ENCODE measurements at places on chromosomes 16 and 17.

DNA sequence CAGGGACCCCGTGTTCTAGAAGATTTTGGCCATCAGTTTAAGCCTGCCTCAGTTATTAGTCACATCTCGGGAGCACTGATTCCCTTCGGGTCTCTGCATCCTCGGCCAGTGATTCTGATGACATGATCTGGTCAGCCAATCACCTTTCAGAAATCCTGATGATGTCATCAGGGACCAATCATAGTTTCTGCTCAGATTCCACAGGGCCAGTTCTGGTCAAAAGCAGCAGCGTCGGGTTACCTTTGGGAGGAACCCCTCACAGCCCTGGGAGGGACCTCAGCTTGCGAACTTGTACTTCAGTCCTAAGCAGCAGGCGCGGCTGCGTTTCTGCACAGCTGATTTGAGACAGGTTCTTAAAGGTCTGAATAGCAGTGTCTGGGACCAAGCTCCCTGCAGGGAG, 13.9 kb downstream of the KDM8 start:
- H3K27me3 ChIP-seq, result no peaks in the 10 kb centered on the region
- H3K27ac ChIP-seq, result no peak overlapping the region
- peaks cover 15% of the 10 kb centered on the region for H3K36me3 ChIP-seq
- DNase-seq, result no peak

DNA sequence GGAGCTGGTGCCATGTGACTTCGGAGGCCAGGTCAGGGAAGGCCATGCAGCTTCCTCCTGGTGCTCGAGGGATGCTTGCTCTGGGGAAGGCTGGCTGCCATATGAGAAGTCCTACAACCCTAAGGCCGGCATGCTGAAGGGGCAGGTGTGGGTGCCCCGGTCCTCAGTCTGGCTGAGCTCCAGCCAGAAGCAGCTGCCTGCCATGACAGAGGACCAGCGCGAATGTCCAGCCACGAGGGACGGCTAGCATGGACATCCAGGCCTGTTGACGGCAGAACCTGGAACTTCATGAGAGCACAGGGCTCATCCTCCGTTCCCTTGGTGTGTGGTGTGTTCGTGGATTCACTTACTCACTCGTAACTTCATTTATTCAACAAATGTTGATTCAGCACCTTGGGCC, 140.6 kb downstream of the IRF8 start:
- no peak overlapping the region for H3K27ac ChIP-seq
- no peak for DNase-seq
- no peaks in the 10 kb centered on the region for H3K27me3 ChIP-seq
- H3K4me3 ChIP-seq, result no peak overlapping the region
- no peaks in the 10 kb centered on the region for H3K4me1 ChIP-seq

DNA sequence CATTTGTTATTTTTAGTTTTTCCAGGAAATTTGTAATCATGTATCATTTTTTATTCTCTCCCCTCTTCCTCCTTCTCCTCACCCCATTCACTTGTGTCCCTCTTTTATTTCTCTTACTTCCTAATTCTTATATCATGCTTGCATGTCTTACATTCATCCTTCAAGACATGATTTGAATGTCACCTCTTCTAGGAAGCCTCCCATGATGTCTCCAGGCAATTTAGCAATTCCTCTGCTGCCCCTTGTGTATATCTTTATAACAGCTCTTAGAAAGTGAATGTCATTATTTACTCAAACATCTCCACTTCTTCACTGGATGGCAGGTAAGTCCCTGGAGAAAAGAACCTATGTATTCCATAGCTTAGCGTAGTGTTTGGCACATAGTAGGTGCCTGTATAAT, 7.8 kb downstream of the HNF1B start:
- H3K36me3 ChIP-seq, result no peaks in the 10 kb centered on the region
- no peak overlapping the region for H3K4me3 ChIP-seq
- DNase-seq, result no peak
- H3K4me1 ChIP-seq, result peaks cover 3% of the 10 kb centered on the region
- H3K27me3 ChIP-seq, result peaks cover 37% of the 10 kb centered on the region
- no peak overlapping the region for H3K27ac ChIP-seq

GRCh38 chr17:78421534-78422266, 43.3 kb downstream of the PGS1 start:
- no peaks in the 10 kb centered on the region for H3K27me3 ChIP-seq
- H3K36me3 ChIP-seq, result peaks cover 68% of the 10 kb centered on the region
- no peaks in the 10 kb centered on the region for H3K4me1 ChIP-seq
- peak; percentile 64 for DNase-seq
- H3K4me3 ChIP-seq, result no peak overlapping the region
- H3K27ac ChIP-seq, result no peak overlapping the region

GRCh38 chr16:15866451-15866850, 9.6 kb upstream of the MYH11 start:
- no peak for DNase-seq
- no peak overlapping the region for H3K27ac ChIP-seq
- H3K36me3 ChIP-seq, result peaks cover 30% of the 10 kb centered on the region

DNA sequence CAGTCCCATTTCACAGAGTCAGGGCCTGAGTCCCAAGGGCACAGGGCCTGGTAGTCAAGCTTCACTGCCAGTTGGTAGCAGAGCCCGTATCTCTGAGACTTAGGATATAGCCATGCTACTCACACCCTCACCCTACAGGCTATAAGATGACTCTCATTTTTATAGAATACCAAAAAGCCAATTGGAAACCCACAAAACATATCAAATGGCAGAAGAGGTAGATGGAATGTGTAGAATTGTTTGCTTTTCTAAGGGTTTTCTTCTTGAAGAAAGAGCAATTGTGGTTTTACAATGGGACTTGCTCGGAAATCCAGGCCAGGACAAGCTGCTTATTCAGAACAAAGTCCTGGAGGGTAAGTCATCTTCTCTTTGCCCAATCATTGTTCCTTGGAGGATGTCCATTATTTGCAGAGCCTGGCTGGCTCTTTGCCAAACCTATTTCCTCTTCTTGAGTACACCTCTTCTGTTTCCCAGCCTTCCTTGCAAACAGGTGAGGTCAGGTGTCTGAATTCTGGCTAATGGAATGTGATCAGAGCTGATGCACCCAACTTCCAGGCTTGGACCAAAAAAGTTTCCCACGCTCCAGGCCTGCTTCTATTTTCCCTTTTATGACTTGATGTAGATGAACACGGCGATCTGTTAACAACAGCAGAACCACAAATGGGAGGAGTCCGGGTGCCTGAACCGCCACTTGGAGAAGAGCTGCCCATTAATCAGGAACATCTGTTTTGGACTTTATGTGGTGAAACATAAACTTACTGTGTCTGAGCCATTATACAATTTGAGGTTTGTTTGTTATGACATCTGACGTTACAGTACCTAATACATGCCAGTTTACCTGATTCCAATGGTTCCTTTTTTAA, 16.9 kb upstream of the CCL22 start:
- H3K4me1 ChIP-seq, result no peaks in the 10 kb centered on the region
- no peak overlapping the region for H3K27ac ChIP-seq
- no peak overlapping the region for H3K4me3 ChIP-seq
- no peaks in the 10 kb centered on the region for H3K27me3 ChIP-seq

DNA sequence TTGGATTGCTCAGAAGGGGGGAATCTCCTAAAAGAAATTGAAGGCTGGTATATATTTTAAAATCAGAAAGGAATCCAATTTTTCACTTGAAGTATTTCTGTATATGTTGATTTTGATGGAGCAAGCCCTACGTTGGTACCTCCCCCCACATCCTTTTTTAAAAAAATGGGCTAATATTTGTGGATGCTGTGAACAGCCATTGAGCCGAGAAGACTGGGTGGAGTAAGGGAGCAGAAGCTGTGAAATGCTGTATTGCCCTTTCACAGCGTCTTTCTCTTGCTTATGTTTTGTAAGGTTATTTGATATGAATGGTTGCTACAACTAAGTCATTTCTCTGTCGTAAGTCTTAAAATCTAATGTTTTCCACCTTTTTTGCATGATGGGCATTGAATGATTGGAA, 2.3 kb downstream of the PAFAH1B1 start:
- DNase-seq, result no peak
- peak overlapping the region; percentile 97 for H3K27ac ChIP-seq
- peak overlapping the region; percentile 99 for H3K4me3 ChIP-seq
- H3K36me3 ChIP-seq, result no peaks in the 10 kb centered on the region
- H3K27me3 ChIP-seq, result no peaks in the 10 kb centered on the region

GRCh38 chr16:48361012-48361411, 24.2 kb downstream of the SIAH1 start:
- H3K36me3 ChIP-seq, result peaks cover 12% of the 10 kb centered on the region
- no peak overlapping the region for H3K4me3 ChIP-seq
- DNase-seq, result no peak
- no peaks in the 10 kb centered on the region for H3K27me3 ChIP-seq

GRCh38 chr16:54242199-54242598, 44.4 kb downstream of the IRX3 start:
- no peaks in the 10 kb centered on the region for H3K27me3 ChIP-seq
- H3K4me3 ChIP-seq, result no peak overlapping the region
- H3K27ac ChIP-seq, result no peak overlapping the region
- DNase-seq, result no peak

DNA sequence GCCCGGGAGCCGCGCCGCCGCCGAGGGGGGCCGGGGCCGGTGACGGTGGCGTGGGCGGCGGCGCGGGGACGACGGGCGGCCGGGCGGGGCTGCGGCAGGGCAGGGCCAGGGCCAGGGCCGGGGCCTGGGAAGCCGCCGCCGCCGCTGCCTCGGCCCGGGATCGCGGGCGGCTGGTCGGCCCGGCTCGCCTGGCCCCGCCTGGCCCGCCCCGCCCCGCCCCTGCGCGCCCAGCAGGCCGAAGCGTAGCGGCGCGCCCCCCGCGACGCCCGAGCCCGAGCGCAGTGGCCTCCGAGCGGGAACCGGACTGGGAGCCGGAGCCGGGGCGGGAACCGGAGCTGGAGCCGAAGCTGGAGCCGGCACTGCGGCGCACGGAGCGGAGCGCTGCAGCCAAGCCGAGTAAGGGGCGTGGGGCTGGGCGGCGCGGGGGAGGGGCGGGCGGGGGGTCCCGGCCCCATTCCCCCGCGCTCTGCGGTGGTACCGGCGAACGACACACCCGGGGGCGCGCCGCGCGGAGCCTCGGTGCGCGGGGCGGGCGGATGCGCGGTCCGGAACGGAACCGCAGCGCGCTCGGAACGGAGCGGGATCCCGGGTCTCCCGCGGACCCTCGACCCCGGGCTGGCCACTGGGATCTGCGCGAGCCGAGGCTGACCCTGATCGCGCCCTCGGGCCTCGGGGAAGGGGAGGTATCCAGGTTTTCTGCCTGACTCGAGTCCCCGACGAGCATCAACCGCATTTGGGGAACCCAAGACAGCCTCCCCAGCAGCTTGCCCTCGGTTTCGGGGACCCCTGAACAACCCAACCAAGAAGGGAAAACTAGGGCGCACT, at the start of gene BEAN1:
BEAN1 (plus strand) TSS at position 260 of the 825 bp plus-strand sequence. CDS start 10,382 bp downstream, outside the sequence.
- peaks cover 29% of the 10 kb centered on the region for H3K27me3 ChIP-seq
- H3K27ac ChIP-seq, result no peak within 1 kb of the TSS
- H3K4me3 ChIP-seq, result peak within 1 kb of the TSS; percentile 50

DNA sequence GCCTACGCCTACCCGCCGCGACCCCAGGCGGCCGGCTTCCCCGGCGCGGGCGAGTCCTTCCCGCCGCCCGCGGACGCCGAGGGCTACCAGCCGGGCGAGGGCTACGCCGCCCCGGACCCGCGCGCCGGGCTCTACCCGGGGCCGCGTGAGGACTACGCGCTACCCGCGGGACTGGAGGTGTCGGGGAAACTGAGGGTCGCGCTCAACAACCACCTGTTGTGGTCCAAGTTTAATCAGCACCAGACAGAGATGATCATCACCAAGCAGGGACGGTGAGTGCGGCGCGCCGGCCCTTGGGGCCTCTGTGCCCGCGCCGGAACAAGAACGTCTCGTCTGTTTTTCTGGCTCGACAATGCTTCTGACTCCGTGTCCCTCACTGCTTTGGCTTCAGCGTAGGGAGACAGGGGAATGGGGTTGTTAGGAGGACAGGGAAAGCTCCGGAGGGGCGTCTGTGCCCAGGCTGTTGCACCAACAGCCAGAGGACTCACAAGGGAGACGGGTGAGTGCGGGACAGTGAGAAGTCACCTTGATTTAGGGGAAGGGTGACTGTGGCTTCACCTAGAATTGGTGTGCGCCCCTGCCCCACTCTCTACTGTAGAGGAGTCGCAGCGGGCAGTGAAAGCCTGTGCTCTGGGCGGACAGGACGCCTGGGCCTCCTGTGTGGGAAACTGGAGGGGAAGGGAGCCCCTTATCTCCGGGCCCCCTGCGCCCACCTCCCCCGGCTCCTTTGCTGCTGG, 806 bp downstream of the TBX21 start:
- peaks cover 10% of the 10 kb centered on the region for H3K4me1 ChIP-seq
- peak overlapping the region; percentile 60 for H3K4me3 ChIP-seq
- no peaks in the 10 kb centered on the region for H3K27me3 ChIP-seq
- H3K27ac ChIP-seq, result peak overlapping the region; percentile 60
- no peak for DNase-seq

DNA sequence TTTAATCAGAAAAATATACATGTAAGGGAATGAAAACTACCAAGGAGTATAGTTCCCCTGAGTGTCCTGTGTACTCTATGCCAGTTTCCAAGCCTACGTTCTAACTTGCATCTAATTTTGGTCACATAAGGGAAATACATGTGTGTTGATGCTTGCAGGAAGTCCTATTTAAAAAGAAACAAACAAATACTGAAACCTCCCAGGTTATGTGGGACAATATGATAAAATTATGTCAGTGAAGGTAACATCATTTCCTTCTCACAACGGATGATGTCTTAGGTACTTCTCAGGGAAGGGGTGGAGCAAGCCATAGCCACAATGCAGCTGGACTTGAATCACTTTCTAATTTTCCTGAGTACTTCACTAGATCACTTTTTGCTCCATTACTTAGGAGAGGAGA, 115.9 kb downstream of the ZFHX3 start:
- H3K4me1 ChIP-seq, result no peaks in the 10 kb centered on the region
- no peak for DNase-seq
- no peaks in the 10 kb centered on the region for H3K27me3 ChIP-seq
- no peak overlapping the region for H3K27ac ChIP-seq
- no peaks in the 10 kb centered on the region for H3K36me3 ChIP-seq

DNA sequence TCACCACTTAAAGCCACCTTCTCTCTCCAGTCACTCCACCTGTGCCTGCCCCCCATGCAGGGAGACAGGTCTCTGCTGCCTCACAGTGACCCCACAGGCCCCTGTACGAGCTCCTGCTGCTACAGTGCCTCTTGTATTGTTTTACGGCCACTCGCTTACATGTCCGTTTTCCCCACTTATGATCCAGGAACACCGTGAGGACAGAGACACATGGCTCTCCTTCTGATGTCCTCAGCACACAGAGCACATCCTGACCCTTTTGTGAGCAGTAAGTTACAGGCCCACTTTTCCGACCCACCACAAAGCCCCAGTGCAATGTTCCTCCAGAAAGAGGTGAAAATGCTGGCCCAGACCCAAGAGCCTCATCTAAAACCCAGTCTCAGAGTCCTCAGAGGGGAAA, 84.8 kb upstream of the GNAO1 start:
- H3K27me3 ChIP-seq, result no peaks in the 10 kb centered on the region
- H3K36me3 ChIP-seq, result no peaks in the 10 kb centered on the region
- no peak overlapping the region for H3K4me3 ChIP-seq
- no peak for DNase-seq
- H3K27ac ChIP-seq, result no peak overlapping the region
